ENCODE measurements at places on chromosomes 12 and 14. TPM values are rescaled to one million over a fixed set of nuclear protein-coding genes. Genes with fewer than 3 reads are reported as not detected.

The CHGA gene
- total RNA-seq: not detected

The KRT4 gene
- total RNA-seq: not detected

The FGF6 gene
- total RNA-seq: not detected

The KLRB1 gene
- not detected for total RNA-seq

The CNPY2 gene
- 107 TPM for total RNA-seq

The LMO3 gene
- total RNA-seq: not detected

The DUSP16 gene
- total RNA-seq: 10.6 TPM

The KRT85 gene
- total RNA-seq: not detected

The MAX gene
- 60.5 TPM for total RNA-seq
